ENCODE measurements at places on chromosomes 16 and 17.

- DNase-seq, result no peak
These were observed 188.5 kb downstream of the MAP2K6 start for GRCh38 chr17:69602972-69603371.

GRCh38 chr17:65035191-65035590 lies 21.3 kb downstream of the GNA13 start:
- DNase-seq, result no peak

DNA sequence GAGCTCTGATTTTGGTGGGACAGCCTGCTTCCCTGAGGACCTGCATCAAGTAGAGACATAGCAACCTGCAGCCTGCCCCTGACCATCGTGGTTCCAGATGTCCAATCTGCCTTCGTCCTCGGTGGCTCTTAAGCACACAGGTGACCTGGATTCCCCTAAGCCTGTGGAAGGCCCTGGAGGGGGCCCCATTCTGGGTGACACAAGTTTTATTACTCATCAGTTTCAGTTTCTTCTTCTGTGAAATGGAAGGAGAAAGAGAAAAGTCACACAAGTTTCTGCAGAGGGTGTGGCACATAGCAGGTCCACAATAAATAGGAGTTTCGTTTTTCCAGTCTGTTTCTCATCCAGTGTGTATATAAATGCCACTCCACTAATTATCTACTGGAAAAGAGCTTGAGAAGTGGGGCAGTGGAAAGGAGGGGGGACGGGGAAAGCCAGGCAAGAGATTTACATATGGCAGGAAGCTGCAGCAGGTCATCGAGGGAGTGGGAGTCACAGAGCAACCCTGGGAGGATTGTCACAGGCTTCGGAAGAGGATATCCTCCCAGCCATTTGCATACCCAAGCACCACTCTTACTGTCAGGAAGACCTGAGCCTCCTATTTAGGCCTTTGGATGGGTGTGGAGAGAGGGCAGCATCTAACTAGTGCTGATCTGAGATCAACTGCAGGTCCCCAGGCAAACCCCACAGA lies 10.0 kb upstream of the NOS2 start:
- DNase-seq, result no peak

DNA sequence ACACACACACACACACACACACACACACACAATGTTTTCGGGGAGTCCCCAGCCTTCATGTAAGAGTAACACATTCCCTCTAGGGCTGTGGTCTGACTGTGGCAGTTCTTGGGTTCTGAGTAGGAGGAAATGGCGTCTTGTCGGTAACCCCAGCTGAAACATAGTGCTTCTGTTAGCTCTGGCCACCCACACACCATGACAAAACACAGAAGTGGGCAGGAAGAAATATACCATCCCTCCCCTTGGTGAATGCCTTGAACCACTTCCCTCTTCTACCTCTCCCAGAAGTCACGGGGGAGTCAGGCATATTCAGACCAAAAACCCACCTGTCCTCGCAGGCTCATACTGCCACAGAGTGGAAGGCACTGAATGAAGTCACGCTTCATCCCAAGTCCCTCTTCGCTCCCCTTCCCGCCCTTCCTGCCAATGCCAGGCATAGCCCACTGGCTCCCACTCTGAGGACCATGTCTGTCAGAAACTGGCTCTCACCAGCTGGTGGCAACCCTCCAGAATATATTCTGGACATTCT lies 11.5 kb downstream of the SLC35B1 start:
- peak; percentile 27 for DNase-seq

DNA sequence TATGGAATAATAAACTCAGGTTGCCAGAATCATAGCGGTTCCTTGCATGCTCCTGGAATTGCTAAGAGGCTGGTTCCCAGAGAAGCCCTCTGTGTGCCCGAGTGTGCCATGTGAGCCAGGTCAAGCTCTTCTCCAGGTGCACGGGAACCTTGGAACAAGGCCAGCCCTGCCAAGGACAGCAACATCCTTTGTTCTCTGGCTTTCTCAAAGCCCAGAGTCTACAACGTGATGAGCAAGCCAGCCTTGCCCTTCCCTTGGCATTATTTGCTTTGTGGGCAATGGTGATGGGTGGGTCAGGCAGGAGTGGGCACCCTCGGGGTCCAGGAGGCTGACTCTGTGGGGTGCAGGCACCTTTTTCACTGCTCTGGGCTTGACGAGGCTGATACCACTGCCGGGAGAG lies 14.2 kb upstream of the SEC14L1 start:
- DNase-seq, result no peak

- no peak for DNase-seq
These were observed 139.5 kb downstream of the CYLD start for GRCh38 chr16:50881331-50881830.

- DNase-seq, result no peak
These were observed 57.5 kb downstream of the MARCHF10 start for GRCh38 chr17:62750631-62751051.

DNA sequence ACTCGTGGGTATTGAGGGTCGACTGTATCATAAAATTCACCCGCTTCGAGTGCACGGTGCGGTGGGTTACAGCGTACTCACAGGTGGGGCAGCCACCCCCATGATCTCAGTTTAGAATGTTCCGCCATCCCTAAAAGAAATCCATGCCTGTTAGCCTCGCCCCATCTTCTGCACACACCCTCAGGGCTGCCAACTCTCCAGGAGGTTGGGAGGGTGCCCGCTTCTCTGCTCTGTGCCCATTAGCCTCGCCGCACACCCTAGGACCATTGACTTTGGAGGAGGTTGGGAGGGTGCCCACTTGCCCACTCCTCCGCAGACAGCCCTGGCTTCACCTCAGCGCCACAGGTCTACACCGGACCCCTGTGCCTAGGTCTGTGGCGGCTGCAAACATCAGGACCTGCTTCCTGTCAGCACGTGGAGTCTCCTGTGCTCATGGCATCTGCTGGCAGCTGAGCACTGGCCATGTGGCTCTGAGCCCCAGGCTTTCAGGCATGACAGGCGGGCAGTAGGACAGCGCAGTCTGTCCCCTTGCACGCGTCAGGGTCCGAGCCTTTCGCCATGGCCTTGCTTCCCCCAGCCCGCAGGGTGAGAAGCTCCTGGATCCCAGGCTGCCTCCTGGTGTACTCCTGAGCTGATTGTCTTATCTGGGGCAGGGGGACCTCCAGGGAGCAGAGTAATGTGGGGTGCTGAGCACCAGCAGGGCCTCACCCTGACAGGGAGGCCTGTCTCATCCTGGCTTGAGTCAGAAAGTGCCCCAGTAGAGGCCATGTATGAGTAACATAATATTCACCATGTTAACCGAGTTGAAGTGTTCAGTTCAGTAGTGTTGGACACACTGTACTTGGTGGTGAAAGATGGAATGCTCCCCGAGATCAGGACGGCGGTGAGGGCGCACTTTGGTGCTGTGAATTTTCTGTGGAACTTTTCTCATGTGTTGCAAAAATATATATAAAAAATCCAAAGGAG lies 21.9 kb downstream of the NME3 start:
- no peak for DNase-seq

DNA sequence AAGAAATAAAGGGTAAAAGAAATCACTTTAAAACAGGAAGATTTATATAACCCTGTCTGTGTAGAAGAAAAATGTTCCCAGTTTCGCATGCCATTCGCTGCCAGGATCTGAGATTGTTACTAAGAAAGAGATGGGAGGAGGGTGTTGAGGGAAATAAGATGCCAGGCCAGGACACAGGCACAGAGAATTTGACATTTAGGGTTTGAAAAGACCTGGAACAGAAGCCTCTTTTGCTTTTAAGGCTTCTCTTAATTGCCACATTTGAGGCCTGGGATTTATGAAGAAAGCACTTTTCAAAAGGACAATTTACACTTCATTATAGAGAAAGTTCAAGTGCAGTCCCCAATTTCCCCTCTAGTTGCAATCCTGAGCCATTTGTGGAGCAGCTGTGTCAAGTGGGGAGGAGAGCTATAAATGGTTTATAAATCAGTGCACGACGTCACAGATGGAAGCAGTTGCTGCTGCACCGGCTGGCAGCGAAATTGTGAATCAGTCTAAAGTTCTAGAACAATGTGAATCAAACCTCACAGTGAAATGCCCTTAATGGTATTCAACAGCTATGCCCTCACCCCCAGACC lies 26.5 kb upstream of the C16orf87 start:
- no peak for DNase-seq
